ENCODE measurements at places on chromosomes 5 and 9. TPM values are rescaled to one million over a fixed set of nuclear protein-coding genes. Genes with fewer than 3 reads are reported as not detected.

Gene C5orf58
- total RNA-seq = not detected

Gene C5orf52
- total RNA-seq = not detected

Gene TRPM6
- total RNA-seq = 0.17 TPM

Gene ACTBL2
- not detected for total RNA-seq

Gene ATP10B
- not detected for total RNA-seq

Gene QRFP
- not detected for total RNA-seq

Gene CARTPT
- total RNA-seq = not detected

Gene CKMT2
- total RNA-seq = not detected

Gene PKD2L2
- total RNA-seq = not detected

Gene DDX4
- total RNA-seq = not detected

Gene ATG10
- total RNA-seq = 7.5 TPM
